ENCODE measurements at places on chromosomes 6 and 20.
A peak's percentile ranks its signal among the peaks of the same experiment; 100 is the strongest.

GRCh38 chr6:73169633-73170032 lies 55.7 kb downstream of the KHDC1L start:
- DNase-seq: no peak

DNA sequence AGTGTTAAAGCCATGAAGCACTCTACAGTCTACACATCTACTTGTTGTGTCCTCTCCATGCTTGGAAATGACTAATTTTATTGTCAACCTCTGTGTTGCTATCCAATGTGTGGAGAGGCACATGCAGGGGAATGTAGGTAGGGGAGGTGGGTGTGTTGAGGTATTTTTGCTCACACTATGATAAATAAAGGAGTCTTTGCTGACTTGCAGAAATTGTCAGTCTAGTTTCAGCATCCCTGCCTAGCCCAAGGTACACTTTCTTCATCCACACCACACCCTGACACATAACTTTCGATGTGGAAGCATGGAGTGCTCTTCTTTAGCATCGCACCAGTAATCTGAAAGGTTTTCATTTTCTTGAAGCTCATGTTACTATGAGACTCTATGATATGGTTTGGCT lies 264.0 kb downstream of the TRDN start:
- no peak for DNase-seq

GRCh38 chr6:80488190-80488589 lies 381.7 kb downstream of the BCKDHB start:
- DNase-seq: no peak

GRCh38 chr20:41408156-41408794 lies 41.7 kb upstream of the EMILIN3 start:
- DNase-seq: no peak

DNA sequence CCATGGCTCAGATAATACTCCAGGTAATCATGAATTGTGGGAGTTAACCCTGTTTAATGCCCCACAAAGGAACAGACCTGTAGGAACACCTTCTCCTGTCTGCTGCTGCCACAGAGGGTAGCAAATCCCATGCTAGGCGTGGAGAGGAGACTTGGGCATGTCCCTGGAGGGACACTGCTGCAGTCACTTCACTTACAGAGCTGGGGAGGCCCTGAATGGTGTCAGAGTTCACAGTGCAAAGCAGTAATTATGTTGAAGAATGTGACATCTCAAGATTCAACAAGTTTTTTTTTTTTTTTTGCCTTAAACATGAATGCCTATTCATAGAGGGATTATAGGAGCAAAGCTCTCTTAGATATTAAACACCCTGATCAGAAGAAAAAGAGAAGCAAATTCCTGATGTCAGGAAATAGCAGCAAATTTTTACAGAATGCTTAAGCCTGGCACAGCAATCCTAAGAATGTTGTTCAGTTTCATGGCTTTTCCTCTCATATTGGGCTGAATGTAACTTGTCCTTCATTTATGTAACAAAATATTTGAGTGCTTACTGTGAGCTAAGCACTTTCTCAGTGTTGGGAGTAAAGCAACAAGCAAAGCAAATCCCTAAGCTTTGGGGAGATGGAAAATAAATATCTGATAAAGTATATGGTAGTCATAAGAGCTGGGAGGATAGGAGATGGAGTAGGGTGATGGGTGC lies 45.0 kb downstream of the CARMIL1 start:
- no peak for DNase-seq

DNA sequence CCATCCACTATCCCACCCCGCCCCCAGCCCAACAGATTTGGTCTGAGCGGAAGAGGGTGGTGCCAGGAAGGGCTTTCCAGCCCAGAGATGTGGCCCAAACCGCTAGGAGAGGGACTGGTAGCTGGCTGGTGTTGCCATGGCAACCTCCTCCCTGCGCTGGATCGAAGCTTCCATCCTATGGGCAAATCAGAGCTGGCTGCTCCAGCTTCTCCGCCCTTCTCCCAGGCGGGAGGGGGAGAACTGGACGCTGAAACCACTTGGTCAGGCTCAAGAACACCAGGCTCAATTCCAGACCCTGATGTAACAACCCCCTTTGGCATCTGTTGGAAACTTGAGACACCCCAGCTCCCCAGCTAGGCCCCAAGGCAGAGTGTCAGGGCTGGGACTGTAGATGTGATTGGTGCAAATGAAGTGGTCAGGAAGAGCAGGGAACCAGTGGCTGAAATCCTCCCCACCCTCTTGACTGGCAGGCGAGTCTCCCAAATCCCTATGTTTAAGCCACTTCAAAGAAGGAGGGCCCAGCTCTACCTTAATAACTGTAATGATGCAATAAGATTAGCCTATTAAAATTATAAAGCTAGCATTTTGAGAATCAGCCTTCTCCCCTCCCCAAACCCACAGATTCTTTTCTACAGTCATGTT lies 4.2 kb downstream of the RIMS4 start:
- no peak for DNase-seq

GRCh38 chr20:63955281-63955826 lies 862 bp downstream of the UCKL1 start:
- no peak for DNase-seq

- DNase-seq: no peak
Measured at GRCh38 chr6:43870660-43871061, 100.7 kb downstream of the VEGFA start.

DNA sequence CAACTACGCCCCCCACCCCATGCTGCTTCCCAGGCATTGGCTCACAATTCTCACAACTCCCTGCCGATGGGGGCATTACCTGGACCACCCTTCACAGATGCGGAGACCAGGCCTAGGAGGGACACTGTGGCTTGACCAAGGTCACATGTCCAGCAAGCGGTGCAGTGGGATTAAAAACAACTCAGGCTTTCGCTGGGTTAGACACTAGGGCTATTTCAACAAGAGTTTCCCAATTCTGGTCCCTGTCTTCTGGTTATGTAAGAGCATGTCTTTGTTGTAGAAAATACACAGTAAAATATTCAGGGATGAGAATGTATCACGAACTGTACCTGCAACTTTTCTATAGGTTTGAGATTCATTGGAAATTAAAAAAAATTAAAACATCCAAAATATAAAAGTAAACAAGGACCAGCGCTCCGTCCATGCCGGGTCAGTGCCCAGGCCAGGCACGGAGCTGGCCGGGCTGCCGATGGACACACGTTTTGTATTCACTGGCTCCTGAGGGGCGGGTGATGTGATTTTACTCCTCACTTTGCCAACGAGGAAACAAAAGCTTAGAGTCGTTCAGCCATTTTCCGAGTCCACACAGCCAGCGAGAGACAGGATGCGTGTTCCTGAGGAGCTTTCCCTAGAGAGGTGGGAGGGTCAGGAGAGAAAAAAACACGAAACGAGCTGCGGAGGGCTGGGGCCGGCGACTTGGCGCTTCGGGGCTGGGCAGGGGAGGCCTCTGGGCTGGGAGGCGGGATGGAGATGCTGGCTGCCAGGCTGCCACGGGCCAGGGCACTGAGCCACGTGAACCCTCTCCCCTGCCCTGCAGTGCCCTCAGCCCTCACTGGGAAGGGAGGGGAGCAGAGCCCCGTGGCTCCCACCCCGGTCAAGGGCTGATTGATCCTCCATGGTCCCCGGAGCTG lies 17.1 kb upstream of the VSTM2L start:
- DNase-seq: no peak

DNA sequence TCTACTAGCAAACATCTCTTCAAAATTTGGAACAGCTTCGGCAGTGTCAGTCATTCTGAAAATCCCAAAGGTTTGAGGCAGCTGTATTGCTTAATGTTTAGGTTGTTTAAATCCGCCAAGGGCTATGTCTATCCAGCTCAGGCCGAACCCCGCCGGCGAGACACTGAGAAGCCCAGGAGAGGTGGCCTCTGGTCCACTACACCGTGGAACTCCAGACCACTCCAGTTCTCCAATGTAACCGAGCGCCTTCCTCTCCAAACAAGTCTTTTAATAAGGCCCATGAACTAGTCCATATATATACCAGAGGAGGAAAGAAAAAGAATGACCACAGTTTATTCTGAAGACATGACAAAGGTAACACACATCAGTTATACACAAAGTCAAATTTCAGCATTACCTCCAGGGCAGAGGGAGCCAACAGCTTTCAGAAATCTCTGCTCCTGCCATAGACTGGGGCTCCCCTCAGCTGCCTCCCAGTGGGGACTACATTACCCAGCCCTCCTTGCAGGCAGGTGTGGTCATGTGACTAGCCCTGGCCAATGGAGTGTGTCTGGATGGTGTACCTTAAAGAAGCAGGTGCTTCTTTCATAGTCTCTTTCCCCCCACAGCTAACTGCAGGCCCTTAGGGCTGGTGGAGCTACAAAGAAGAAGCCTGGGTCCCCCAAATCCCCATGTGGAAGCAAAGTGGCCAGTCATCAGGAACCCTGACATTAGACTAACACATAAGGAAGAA lies at the start of gene RAMACL:
Gene RAMACL, minus strand, starts transcription at position 255 of the 733 bp plus-strand sequence. Its CDS starts 201 bp downstream, at position 54.
- peak; percentile 29 for DNase-seq

DNA sequence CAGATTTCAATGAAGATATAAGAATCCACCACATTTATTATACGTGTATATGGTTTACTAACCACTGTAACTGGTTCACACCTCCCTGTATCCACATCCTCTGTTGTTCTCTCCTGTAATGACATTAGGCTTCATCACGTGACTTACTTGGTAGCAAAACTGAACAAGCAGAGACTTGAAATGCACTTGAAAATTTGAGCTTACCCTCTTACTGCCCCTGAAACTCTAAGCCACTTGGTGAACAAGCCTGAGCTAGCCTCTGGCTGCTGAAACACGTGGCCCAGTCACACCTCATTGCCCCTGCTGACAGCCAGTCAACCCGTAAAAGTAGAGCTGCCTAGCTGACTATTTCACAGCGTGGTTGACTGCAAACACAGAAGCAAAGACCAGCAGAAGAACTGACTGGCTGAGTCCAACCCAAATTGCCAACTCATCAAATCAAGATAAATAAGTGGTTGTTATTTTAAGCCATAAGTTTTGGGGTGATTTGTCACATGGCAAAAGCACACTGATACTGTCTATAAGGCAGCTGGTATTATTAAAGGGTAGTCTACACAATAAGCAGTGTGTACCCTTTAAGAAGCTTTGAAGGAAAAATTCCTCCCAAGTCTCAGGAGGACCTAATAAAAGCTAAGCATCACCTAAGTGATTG lies 109.0 kb downstream of the RALGAPA2 start:
- no peak for DNase-seq

- no peak for DNase-seq
Measured at GRCh38 chr6:126664271-126664670, 324.4 kb downstream of the CENPW start.

DNA sequence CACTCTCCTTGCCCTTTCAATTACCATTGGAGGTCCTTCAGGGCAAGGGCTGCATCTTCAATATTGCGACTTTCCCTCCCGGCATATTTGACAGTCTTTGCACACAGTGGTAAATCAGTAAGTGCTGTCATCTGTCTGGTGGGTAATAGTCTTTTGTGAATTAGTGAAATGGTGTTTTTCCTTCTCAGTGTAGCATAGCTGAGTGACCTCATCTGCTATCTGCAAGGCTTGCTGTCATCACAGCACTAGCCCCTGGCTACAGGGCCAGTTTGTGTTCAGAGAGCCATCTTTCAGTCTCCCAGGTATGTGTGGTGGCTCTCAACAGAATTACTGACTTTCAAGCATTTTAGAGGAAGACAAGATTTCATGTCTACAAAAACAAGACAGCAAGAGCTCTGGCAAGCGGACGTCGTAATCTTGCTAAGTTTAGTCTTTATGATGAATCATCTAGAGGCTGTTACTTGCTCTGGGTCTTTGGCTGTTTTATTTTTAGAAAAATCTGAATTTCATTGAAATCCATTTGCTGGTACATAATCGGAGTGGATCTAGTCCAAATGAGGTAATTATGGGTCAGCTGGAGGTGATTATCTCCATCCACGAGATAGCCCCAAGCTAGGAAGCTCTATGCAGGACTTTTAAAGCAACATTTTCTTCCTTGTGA lies 528.9 kb downstream of the EPM2A start:
- DNase-seq: no peak

DNA sequence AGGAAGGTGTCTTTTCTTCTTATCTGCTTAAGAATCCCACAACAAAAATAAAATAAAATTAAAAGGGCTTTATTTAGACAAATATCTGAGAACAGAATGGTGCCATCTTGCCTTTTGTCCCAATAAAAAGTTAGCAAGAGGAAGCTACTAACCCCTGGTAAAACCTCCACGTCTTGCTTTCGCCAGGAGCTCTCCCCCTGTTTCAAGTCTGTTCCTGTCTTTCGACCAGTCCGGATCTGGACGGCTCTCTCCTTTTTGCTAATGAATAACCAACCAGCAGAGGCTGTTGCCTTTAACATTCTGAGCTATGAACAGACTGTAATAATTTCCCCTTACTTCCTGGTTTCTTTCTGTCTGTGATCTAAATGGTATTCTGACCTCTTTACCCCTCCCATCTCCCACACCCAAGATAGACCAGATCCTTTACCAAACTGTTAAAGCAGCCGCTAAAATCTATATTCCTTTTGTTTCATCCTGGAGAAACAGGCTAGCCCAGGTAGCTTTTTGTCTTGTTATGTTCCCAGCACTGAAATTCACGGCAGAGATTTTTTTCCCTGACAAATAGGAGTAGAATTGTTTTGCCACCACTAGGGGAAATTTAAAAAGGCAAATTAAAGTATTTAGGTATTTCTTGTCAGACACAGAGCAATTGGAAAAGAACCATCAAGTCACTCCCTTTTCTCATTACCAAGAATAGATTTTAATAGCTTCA lies at the start of gene FRK:
Gene FRK, minus strand, starts transcription at position 320 of the 712 bp plus-strand sequence. CDS start 580 bp downstream, outside the sequence.
- DNase-seq: no peak

GRCh38 chr20:13708234-13708633 lies 69.5 kb upstream of the TASP1 start:
- DNase-seq: no peak

DNA sequence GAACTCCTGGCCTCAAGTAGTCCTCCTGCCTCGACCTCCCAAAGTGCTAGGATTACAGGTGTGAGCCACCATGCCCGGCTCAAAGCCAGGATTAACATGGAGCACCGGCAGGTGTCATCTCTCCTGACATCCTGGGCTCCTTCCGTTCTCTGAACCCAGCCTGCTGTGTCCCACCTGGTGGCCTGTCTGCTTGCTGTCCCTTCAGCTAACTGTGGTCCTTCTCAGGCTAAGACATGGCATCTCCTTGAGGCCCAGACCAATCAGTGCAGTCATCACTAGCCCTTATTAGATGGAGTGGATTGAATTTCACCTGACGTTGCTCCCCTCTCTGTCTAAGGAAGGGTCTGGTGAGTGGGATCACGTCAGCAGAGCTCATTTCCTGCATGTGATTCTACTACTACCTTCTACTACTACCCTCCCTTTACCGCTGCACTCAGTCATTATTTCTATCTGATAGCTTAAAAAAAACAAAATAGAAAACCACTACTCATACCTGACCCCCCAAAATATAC lies 28.0 kb upstream of the SYNJ2 start:
- DNase-seq: no peak

DNA sequence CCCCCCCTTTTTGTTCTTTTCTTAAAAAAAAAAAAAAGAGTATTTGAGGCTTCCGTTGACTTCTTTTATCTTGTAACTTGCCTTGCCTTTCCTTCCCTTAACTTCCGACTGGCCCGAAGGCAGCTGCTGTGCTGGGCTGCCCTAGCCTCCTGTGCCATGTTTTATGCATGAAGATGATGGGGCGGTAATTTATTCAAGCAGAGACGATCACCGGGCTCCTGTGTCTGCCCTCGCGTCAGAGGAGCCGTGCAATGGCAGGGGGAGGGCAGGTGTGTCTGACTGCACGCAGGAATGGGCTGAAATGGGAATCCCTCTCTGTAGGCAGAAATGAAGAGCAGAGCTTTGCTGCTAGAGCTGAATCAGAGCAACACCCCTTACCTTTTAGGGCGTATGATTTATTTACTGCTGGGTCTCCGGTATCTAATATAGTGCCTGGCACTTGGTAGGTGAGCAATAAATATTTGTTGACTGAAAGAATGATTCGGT lies 106.3 kb upstream of the RIPOR2 start:
- no peak for DNase-seq

Data from stimulated activated CD4-positive, alpha-beta T cell treated with anti-CD3 and anti-CD28 coated beads, TNF-alpha, amount 100 ng/mL, for 48 hours (primary cell).